ENCODE measurements at places on chromosomes 5 and 9.

DNA sequence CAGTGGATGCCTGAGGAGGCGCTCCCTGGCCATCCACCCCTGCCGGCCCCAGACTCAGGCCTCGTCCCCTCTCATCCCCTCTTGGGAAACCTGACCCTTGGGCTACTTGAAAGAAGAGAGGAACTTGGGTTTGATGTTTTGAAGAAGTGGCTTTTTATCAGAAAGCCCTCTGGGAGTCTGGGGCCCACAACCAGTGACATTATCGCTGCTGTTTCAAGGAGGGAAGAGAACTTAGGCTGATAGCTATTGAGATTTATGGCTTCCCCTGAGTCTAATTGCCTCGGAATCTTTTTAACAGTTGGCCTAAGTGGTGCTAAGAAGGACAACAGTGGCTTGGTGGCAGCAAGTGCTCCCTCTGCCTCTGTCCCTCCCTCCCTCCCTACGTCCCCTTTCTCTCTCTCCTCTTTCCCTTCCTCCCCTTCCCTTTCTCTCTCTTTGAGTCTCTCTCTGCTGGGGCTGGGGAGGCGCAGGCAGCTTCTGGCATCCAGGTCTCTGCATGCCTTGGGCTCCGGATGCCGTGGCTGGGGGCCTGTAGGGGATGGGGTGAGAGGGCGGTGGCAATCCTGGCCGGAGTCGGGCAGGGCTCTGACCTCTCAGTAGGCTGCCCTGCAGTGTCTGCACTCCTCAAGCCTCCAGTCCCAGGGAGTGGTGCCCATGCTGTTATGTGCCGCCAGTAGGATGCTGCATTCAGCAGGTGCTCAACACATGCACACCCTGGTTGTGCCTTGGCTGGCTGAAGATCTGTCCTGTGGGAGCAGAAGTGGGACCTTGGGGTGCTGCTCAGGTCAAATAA lies 49.6 kb upstream of the RXRA start:
- DNase-seq: peak; percentile 51

DNA sequence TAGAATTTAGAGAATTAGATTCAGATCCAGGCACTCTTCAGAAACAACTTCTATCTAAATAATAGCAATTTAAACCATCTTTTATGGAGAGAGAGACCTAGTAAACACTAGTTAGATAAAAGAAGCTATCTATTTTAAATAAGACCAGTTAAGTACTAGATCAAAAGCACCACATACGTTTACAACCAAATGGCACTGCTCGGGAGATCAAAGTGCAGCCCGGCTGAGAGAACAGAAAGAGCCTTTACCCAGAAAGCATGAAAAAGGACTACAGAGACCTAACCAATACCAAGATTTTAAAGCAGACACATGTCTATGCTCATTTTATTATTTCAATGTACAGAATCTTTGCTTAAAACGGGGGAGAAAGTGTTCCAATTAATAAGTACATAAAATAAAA lies 30.8 kb downstream of the LIX1 start:
- DNase-seq: no peak

DNA sequence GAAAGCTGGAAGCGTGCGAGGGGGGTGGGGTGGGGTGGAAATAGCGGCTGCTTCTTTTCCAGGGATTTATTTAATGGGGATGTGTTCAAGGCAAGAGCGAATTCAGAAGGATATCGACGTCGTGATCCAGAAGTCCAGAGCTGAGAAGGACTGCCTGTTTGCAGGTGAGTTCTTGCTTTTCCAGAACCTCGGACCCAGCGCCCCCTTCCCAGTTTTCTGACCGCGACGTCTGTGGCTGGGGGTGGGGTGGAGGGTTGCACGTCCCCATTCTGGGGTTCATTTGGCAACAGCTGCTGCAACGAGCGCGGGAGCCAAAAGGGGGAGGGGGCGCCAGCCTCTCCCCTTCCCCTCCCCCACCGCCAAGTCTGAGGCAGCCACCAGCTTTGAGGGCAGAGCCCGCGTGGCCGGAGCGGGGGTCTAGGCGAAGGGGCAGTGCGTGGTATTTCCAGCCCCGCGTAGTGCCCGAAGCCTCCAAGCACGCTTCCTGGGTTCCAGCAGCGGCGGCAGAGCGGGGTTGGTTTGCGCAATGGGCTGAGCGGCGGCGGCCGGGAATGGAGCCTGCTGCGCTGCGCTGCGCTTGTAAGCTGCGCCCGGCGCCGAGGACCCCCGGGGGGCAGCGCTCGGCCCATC lies 701 bp downstream of the PARP8 start:
- peak; percentile 68 for DNase-seq

GRCh38 chr5:53243403-53243802 lies 133.8 kb upstream of the MOCS2 start:
- DNase-seq: no peak

GRCh38 chr5:112737070-112737462 lies 619 bp upstream of the APC start:
- DNase-seq: peak; percentile 9

GRCh38 chr9:128370367-128370751 lies 815 bp upstream of the URM1 start:
- DNase-seq: no peak

GRCh38 chr9:71985297-71985911 lies 74.0 kb downstream of the C9orf85 start:
- DNase-seq: no peak

GRCh38 chr5:74272831-74273451 lies 367.6 kb downstream of the ENC1 start:
- DNase-seq: no peak

- no peak for DNase-seq
Measured at GRCh38 chr5:119948162-119948561, 318.8 kb downstream of the FAM170A start.

DNA sequence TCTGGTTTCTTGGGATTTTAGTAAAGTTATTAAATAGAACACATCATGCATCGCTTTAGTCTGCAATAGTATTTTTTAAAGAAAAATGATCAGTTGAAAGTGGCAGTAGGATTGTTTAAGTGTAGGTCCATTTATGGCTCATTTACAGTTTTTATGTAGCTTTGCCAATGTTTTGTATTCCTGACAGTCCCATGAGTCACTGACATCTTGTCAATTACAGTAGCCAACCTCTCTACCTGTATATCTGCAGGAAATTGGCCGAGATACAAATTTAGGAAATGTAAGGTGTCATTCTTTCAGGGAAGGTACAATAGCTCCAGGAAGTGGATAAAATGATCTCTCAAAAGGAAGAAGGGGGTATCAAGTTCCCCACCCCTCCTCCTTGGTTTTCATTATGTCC lies 47.7 kb upstream of the MTAP start:
- DNase-seq: no peak
